ENCODE measurements at places on chromosomes 6 and 20.

DNA sequence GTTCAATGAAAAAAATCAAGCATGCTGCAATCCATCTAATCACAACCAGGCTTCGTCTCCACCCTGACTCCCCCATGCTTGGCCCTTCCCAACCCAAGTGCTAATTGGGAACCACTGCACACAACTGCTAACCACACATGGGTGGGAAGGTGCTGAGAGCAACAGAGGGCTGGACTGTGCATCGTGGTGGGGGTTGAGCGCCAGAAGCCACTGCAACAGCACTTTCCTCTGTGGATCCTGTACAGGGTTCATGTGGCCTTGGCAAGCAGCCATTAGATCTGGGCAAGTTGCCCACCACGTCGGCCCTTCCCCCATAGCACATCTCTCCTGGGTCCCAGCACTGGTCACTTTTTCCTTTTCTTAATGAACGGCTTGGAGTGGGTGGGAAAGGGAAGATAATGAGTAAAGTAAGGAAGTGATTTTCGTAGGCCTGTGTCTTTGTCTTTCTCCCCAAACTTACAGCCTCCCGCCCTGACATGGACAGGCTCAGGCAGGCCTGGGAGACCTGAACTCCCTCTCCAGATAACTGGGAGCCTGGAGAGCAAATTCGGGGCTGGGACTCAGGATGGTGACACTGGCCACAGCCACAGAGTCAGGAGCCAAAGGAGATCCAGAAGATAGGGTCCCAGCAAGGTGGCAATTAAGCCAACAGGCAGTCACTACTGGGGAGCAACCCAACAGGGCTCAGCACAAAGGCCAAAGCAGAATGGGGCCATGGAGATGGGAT is 34.4 kb upstream of the MRPS10 start:
- DNase-seq: no peak

GRCh38 chr6:27829453-27830211 is 82.6 kb downstream of the OR2B2 start:
- no peak for DNase-seq

GRCh38 chr20:36130390-36130789 is 24.1 kb upstream of the EPB41L1 start:
- no peak for DNase-seq

- DNase-seq: no peak
These were observed 87.9 kb downstream of the LRFN2 start for GRCh38 chr6:40499215-40499614.

DNA sequence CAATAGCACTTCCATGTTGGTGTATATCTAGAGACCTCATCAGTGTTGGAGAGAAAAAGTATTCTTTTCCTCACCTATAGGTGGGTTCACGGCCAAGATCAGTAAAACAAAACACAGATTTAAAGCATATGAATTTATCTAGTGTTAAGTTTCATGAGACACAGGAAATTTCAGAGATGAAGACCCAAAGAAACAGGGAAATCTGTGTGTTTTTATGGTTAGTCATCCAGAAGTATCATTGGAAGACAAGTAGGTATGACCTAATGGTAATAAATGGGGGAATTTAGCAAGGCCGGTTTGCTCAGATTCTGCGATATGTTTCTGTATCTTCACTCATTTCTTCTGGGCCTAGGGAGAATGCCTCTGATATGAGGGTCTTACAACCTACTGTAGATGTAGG is 419.6 kb upstream of the MARCKS start:
- no peak for DNase-seq

GRCh38 chr20:49185071-49185761 is 2.9 kb downstream of the STAU1 start:
- DNase-seq: no peak

- DNase-seq: peak; percentile 79
These were observed 548.5 kb downstream of the CD83 start for GRCh38 chr6:14665827-14666724.

- peak; percentile 15 for DNase-seq
These were observed 19.2 kb upstream of the MRPS10 start for GRCh38 chr6:42236682-42237473.

DNA sequence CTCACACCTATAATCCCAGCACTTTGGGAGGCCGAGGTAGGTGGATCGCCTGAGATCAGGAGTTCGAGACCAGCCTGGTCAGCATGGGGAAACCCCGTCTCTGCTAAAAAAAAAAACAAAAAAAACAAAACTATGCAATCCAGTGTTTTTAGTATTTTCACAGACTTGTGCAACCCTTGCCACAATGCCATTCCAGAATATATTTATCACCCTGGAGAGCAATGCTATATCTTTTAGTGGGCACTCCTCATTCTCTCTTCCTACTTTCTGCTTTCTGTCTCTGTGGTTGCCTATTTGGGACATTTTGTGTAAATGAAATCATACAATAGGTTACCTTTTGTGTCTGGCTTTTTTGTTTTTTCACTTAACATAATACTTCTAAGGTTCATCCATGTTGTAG is 39.1 kb upstream of the MROH8 start:
- DNase-seq: no peak

GRCh38 chr6:158509465-158509864 is 50.4 kb upstream of the TMEM181 start:
- no peak for DNase-seq

- DNase-seq: no peak
These were observed 75.2 kb downstream of the SLC16A10 start for GRCh38 chr6:111162504-111162903.

DNA sequence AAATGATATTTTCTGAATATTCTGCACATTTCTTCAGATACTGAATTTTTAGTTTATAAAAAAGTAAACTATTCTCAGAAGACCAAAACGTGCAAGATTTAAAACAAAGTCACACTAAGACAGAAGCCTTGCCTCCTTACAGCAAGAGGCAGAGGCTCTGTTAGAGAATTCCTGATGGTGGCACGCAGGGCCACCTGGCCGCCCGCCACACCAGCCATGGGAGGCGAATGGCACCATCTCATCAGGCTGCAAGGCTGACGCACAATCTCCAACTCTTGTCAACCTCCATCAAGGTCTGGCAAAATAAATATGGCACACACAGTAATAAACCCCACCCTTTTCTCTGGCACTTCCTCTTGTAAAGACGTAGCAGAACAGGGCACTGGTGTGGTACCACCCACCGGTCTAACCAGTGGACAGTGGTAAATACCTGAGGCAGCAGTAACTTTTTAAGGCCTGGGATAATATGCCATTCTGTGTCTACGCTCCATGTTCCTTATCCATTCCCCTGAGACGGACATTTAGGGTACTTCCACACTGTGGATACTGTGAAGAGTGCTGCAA is 111.4 kb downstream of the WDR27 start:
- no peak for DNase-seq

GRCh38 chr20:13251904-13252297 is 30.8 kb downstream of the ISM1 start:
- no peak for DNase-seq

GRCh38 chr6:11160199-11160598 is 48.7 kb upstream of the ERVFRD-1 start:
- no peak for DNase-seq

Data from activated T-cell treated with anti-CD3 and anti-CD28 coated beads, Interleukin-2, amount 50 U/mL, for 48 hours (primary cell).